ENCODE measurements at places on chromosomes 4 and X. TPM values are rescaled to one million over a fixed set of nuclear protein-coding genes. Genes with fewer than 3 reads are reported as not detected.

- no peak for DNase-seq
These were observed 39.0 kb downstream of the CPLX1 start for GRCh38 chr4:786861-787300.

GRCh38 chr4:7735961-7736360, 203.7 kb downstream of the AFAP1 start:
- no peak for DNase-seq

Gene DGAT2L6
- not detected for total RNA-seq

Gene SYP
- 0.44 TPM for total RNA-seq

- no peak for DNase-seq
These were observed 41.2 kb upstream of the ZMAT1 start for GRCh38 chrX:101973066-101973465.

Gene PPEF1
- not detected for total RNA-seq

- no peak for DNase-seq
These were observed 215.5 kb downstream of the APBB2 start for GRCh38 chr4:40998675-40999358.

DNA sequence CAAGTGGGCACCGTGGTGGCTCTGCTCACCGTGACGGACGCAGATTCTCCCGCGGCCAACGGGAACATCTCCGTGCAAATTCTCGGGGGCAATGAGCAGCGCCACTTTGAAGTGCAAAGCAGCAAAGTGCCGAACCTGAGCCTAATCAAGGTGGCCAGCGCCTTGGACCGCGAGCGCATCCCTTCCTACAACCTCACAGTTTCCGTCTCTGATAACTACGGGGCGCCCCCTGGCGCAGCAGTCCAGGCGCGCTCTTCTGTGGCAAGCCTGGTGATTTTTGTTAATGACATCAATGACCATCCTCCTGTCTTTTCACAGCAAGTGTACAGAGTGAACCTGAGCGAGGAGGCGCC, 2.7 kb downstream of the FAT4 start:
- DNase-seq = no peak

Gene DUSP9
- total RNA-seq = not detected

DNA sequence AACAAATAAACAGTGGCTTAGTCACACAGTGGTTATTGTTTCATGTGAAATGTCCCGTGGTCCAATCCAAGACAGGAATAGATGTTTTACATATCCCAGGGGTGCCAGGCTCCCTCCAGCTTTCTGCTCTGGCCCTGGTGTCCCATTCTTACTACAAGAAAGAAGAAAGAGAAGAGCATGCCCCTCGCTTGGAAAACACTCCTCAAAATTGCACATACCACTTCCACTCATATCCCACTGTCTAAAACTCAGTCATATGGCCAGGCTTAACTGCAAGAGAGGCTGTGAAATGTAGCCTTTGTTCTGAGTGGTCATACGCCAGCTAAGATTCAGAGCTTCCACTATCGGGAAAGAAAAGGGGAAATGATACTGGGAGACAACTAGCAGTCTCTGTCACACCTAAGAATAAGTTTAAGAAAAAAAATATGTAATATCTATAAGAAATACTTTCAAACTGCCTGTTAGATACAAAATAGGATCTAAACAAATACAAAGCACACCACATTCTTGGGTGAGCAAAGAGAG, 306.8 kb upstream of the FAM241A start:
- no peak for DNase-seq

DNA sequence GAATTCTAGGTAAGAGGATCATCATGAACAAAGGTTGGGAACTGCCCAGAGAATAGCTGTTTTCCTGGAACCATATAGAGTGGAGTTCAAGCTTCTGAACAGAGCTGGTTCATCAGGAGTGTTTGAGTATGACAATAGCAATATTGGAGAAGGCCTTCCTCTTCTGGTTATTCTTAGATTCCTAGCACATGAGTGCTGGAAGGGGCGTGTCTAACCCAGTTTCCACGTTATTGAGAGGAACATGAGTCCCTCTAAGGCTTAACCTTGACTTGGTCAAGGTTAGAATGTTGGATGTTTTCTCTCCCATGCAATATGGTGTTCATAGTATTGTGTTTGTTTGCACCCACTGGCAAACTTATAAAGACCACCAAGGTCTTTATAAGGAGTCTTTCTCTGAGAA, 101.3 kb downstream of the TSPAN7 start:
- DNase-seq = no peak

Gene CXCL9
- not detected for total RNA-seq

Gene ASB12
- total RNA-seq = not detected

Gene SULT1E1
- total RNA-seq = not detected

Gene SPOCK3
- total RNA-seq = not detected

Gene EDNRA
- total RNA-seq = not detected

Gene MAGEB17
- total RNA-seq = not detected

- no peak for DNase-seq
These were observed 908 bp downstream of the PCDH10 start for GRCh38 chr4:133149932-133150471.

Gene RPS3A
- total RNA-seq = 3,978 TPM

Gene UGT2B7
- total RNA-seq = not detected

DNA sequence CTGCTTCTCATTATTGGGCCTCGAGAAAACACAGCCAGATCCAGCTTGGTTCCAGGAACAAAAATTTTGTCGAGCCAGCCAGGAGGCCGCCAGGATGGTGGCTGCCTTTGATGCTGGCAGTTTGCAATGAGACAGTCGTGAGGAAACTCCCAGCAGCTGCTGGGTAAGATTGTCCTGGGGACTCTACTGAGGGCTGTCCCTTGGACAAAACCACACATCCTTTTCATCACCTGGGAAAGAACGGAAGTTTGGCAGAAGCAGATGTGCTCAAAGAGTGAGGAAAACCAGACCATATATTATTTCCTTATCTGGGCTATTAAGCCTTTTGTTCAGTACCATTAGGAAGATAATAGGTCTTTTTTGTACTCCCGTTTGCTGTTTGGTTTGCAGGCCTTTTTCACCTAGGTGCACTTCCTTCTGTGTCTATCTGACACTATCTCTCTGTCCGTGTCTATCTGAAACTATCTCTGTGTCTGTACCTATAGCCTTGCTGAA, 13.4 kb upstream of the PAPSS1 start:
- DNase-seq = no peak

GRCh38 chrX:45849261-45849862, 648.7 kb upstream of the DIPK2B start:
- no peak for DNase-seq

GRCh38 chr4:687048-687970, 1.6 kb downstream of the SLC49A3 start:
- no peak for DNase-seq
